ENCODE measurements at places on chromosomes 13 and 19.
A peak's percentile ranks its signal among the peaks of the same experiment; 100 is the strongest.

- H3K4me1 ChIP-seq = no peaks in the 10 kb centered on the region
- H3K4me3 ChIP-seq = no peak overlapping the region
- no peak overlapping the region for H3K27ac ChIP-seq
- H3K27me3 ChIP-seq = peaks cover 1% of the 10 kb centered on the region
- H3K36me3 ChIP-seq = no peaks in the 10 kb centered on the region
Measured at GRCh38 chr13:108120302-108120701, 95.0 kb downstream of the LIG4 start.

- peaks cover 23% of the 10 kb centered on the region for H3K4me1 ChIP-seq
- peaks cover 12% of the 10 kb centered on the region for H3K27me3 ChIP-seq
- no peak overlapping the region for H3K4me3 ChIP-seq
- no peaks in the 10 kb centered on the region for H3K36me3 ChIP-seq
- no peak for DNase-seq
Measured at GRCh38 chr19:38979812-38980211, 4.3 kb upstream of the FBXO17 start.

GRCh38 chr19:30068528-30069395, 126.7 kb downstream of the URI1 start:
- no peaks in the 10 kb centered on the region for H3K27me3 ChIP-seq
- H3K27ac ChIP-seq = no peak overlapping the region
- no peak overlapping the region for H3K4me3 ChIP-seq
- DNase-seq = no peak

DNA sequence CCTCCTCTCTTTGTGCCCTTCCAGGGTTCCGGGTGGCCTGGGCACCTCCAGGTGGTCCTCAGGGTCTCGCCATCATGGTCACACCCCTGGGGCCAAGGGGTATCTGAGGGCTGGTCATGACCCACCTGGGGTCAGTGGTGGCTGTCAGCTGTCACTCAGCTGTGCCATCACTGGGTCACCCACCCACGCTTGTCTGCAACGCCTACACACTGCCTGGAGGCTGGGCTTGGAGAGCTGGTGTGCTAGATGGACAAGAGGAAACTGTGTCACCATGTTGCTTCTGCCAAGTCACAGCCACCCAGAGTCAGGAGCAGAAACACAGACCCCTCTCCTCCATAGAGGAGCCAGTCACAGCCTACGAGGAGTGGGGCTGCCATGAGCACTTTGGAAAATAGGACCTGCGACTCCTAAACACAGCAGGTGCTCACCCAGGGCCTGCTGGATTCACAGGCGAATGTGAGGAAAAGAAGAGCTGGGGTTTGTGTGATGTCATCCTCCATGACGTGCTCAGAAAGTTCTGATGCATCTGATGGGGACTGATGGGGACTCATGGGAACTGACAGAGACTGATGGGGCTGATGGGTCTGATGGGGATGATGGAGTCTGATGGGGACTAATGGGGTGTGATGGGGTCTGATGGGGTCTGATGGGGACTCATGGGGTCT, 10.7 kb upstream of the GRTP1 start:
- H3K4me1 ChIP-seq = no peaks in the 10 kb centered on the region
- H3K36me3 ChIP-seq = no peaks in the 10 kb centered on the region
- DNase-seq = no peak
- no peak overlapping the region for H3K4me3 ChIP-seq

DNA sequence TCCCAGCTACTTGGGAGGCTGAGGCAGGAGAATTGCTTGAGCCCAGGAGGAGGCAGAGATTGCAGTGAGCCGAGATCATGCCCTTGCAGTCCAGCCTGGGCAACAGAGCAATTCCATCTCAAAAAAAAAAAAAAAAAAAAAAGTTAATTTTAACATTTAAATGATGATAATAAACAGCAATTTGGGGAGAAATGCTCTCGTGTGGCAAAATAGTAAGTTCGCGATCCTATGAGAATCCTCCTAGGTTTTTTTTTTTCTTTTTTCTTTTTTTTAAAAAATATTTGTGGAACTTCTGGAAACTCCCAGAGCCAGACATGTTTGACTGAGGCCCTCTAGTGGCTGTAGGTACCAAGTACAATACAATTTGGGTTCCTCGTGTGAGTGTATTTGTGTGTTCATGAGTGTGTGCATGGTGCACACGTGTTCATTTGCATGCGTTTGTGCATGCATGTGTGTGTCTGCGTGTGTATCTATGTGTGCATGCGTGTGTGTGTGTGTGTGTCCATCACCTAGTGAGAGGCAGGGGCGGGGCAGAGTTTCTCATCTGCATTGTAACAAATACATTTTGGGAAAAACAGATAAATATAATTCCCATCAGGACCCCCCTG, 31.2 kb downstream of the TMPRSS9 start:
- H3K4me1 ChIP-seq = peaks cover 5% of the 10 kb centered on the region
- peak; percentile 29 for DNase-seq
- H3K36me3 ChIP-seq = no peaks in the 10 kb centered on the region
